Esophagus mucosa (tissue), 1 donor: ENCODE measurements at places on chromosomes 2 and 18.

DNA sequence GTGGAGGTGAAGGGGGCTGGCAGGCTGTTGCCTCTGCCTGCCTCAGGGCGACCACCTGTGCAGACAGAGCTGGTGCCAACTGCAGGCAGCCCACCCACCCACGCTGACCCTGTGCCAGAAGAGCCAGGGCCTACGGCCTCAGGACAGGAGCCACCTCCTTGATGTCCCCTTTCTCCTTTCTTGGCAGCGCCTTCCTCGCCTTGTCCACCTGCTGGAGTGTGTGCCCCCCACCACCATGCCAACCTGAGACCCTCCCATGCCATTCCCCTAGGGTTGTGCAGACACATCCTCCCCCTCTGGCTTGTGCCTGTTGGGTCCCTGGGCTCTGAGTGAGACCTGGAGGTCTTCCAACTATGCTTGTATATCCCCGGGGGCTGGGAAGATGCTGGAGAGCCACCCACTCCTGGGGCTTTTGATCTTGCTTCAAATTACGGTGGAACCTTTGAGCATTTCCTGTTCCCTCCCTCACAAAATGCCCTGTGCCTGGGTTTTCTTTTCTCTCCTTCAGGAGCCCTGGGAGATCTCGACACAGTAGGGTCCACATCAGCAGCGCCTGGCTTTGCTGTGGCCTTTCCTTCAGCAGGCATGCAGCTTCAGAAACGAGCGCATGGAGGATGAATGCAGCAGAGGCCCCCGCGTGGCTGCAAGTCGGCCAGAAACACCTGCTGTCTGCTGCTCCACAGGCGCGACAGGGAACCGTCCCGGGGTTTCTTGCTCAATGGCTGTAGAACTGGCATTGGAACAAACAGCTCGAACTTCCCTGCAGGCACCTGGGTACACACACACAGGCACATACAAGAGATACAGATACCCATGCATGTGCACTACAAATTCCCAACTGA is 65.9 kb upstream of the SH3RF3 start:
- no peak for ATAC-seq

DNA sequence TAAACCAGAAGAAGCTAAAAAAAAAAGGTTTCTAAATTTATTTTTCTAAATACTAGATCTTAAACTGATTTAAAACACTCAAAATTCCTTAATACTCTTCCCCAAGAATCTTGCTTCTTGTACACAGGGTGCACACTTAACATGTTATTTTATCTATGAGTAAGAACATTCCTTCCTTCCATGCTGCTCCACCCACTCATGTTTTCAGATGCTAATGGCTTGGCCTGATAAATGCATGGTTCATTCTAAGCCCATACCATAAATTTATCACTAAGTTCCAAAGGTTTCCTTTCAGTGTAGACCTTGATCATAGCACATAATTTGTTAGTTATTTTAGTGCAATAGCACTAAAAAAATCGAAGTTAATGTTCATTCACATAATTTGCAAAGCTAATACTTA is 8.1 kb downstream of the FBXO48 start:
- no peak for ATAC-seq

GRCh38 chr18:34871435-34871834 is 161.3 kb downstream of the DTNA start:
- ATAC-seq: no peak

GRCh38 chr2:180787330-180787729 is 193.1 kb upstream of the UBE2E3 start:
- ATAC-seq: no peak

DNA sequence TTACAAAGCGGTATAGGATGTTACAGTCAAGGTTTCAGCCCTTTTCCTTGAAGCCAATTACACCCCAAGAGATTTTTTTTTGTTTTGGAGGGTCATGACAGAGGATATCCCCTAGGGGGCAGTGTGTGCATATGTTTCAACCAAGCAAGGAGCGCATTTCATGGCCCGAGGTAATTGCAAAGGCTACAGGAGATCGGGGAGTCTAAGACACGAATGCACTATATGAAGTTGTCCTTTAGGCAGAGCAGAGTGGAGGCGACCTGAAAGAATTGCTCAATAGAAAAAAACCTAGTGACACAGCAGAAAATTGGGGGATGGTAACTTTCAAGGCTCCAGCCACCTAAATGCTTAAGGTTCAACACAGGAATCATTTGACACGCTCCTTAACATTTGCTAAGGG is 219.8 kb upstream of the PARD3B start:
- peak; percentile 80 for ATAC-seq

- ATAC-seq: no peak
These were observed 135.6 kb downstream of the CDH2 start for GRCh38 chr18:28041366-28041765.

DNA sequence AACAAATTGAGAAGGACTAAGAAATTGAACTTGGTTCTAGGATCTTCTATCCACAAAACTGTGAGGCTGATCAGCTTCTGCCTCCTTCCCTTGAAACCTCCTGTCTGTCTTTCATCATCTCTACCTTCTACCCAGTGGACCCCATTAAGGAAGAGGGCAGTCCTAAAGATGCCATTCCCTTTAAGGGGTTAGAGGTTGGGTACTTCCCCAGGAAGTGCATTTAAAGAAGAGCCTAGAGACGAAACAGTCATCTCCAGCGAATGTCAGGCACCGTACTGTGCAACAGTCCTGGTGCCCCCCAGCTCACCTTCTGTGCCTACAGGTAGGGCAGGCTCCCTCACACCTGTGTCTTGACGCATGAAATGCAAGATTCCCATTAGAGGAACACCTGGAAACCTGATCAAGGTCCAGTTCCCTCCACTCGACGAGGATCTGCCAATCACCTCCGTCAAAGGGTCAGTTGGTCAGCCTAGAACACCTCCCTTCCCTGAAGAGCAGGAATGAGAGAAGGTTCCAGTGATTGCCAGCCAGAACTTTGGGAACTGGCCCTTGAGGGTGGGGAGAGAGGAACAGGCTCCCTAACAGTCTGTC is 20.9 kb downstream of the LOXHD1 start:
- ATAC-seq: no peak

DNA sequence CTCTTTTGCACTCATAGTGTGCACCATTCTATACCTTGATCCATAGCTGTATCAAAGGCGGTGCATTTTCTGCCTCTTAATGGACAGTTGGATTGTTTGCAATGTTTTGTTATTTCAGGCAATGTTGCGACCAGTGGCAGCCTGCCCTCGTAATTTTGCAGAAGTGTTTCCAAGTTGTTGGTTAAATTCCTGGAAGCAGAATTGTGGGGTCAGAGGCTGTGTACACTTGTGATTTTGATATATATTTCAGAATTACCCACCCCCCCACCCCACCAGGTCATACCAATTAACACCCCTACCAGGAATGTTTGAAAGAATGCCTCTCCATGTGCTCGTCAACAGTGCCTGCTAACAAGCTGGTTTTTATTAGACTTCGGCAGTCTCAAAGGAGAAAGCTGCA is 32.4 kb upstream of the IL1R1 start:
- no peak for ATAC-seq

- no peak for ATAC-seq
These were observed 9.7 kb downstream of the SIX2 start for GRCh38 chr2:44999540-44999939.

- ATAC-seq: no peak
These were observed 419.7 kb upstream of the TNP1 start for GRCh38 chr2:217279556-217279955.

- ATAC-seq: no peak
These were observed 47.2 kb downstream of the DYSF start for GRCh38 chr2:71500426-71501079.

- ATAC-seq: no peak
These were observed 147.1 kb downstream of the NOL4 start for GRCh38 chr18:34077599-34077998.

DNA sequence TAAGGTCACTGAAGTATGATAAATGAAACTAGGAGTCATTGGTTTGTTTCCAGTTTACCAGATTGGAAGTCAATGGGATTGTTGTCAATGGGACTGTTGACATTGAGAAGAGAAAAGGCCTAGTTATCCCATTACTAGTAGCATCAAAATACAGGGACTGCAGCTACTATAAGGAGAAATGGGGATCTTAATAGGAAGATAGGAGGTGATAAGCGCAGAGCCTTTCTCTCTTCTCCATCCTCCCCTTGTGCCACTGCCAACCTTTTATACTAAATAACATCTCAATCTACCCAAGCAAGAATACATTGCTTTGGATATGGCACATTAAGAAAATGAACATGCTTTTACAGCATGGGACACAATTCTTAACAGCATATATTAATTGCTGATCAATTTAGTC is 10.5 kb upstream of the BBS5 start:
- ATAC-seq: no peak

DNA sequence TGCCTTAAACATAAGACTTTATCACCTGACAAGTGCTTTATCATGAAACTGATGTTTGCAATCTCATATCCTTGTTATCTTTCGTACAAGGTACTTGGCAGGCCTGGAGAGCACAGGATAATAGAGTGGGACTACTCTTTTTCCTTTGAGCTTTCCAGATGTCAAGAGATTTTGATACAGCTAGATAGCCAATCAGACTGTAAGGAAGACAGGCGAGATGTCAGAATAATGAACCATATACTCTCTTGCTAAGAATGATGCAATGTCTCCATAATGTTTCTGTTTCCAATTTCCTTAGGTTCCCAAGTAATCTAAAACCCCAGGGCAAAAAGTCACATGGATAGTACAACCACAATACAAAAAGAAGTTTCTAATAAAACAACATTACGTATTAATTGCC is 313.1 kb downstream of the PDE11A start:
- ATAC-seq: no peak

GRCh38 chr2:217939629-217940245 is 63.1 kb downstream of the TNS1 start:
- ATAC-seq: no peak

GRCh38 chr18:58178511-58178910 is 134.5 kb downstream of the NEDD4L start:
- ATAC-seq: no peak

DNA sequence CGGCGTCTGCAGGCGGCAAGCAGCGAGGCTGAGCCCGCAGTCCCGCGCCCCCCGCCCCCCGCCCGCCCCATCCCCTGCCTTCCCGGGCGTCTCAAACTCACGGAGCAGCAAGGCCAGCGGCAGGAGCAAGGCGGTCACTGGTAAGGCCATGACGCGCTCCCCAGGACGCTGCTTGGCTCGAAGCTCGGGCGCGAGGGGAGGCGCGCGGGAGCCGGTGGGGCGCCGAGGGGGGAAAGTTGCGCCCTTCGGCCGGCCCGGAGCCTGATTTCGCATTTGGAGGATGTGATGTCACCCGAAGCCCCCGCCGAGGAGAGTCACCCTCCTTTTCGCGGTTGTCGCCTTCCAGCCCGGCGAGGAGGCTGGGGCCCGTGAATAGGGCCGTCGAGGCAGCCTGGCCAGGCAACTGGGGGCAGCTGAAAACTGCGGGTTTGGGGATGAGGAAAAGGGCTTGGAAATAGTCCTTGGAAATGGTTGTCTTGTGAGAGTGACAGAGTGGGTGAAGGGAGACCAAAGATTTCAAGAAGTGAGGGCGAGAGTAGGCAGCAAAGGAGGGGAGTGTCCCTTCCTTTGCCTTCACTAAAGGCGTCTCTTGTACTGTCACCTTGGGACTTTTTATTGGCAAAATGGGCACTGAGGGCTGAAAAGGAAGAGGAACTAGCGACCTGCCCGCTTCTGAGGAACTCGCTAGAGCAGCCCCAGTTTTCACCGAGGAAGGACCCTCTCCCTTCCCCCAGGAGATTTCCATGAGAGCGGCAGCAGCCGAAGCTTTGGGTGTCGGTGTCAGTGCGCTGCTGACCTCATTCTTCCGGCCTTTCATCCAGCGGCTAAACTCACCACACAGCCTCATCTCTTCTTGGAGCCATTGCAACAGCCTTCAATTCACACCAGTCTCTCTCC is at the start of gene CD8A:
Gene CD8A (minus strand): TSS at position 238 of the 897 bp plus-strand sequence. CDS start 88 bp downstream, at position 150.
- no peak for ATAC-seq

DNA sequence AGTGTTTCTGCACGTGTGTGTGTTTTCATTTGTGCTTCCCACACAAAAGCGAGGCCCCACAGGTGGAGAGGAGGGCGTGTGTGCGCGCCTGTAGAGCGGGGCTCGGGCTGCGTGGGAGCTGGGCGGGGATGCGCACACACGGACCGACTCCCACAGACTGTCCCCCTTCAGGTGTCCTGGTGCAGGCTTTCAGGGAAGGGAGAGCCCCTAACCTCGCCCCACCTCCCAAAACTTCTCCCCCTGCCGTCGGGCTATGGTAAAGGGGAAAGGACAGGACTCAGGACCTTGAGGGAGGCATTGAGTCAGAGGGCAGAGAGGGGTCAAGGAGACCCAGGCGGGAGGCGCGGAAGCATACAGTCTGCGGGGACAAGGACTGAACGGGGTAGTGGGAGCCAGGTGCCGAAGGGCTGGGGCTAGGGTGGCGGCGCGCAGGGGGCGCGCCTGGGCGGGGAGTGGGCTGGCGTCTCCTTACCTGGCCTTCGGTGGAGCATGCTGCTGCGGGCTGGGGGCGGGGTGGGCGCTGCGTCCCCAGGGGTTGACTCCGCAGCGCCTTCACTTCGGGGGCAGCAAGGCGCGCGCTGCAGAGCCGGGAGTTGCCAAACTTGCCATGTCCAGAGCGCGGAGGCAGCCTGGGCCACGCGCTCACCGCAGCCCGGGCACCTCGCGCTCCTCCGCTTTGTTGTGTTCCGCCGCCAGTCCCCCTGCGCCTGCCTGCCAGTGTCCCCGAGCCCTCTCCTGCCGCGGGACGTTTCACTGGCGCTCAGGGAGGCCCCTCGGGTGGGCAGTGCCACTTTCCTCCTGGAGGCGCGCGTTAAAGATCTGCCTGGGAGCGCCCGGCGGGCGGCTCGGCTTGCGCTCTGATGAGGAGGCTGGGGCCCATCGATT is 302.0 kb downstream of the NCKAP5 start:
- ATAC-seq: peak; percentile 48

DNA sequence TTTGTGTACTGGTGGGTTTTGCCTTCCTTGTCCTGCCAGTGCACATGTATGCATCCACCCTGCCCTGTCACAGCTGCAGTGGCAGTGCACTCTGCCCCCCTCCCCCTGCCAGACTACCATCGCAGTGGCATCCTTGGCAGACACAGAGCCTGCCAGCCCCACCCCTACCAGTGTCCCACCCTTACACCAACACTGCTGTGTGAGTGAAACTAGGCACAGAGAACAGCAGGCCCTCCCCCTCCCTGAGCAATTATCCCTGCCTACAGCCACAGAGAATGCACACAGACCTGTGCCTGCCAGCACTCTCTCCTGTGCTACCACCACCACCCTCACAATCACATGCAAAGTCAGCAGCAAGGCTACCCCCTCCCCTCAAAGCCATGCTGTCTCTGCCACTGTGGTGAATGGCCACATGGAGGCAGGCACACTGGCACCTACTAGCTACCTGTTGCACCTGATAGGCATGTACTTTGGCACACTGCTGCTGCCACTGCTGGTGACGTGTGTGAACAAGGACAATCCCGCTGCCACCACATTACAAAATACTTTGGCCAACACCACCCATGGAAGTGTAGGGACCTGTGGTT is 239.8 kb downstream of the CALCRL start:
- ATAC-seq: no peak

GRCh38 chr2:72527424-72527823 is 298.4 kb downstream of the EXOC6B start:
- ATAC-seq: no peak

- no peak for ATAC-seq
These were observed 130.2 kb downstream of the EXOC6B start for GRCh38 chr2:72695676-72696075.
